Activated CD8-positive, alpha-beta T cell treated with anti-CD3 and anti-CD28 coated beads for 36 hours (primary cell): ENCODE measurements at places on chromosomes 4 and X.
A peak's percentile ranks its signal among the peaks of the same experiment; 100 is the strongest.

DNA sequence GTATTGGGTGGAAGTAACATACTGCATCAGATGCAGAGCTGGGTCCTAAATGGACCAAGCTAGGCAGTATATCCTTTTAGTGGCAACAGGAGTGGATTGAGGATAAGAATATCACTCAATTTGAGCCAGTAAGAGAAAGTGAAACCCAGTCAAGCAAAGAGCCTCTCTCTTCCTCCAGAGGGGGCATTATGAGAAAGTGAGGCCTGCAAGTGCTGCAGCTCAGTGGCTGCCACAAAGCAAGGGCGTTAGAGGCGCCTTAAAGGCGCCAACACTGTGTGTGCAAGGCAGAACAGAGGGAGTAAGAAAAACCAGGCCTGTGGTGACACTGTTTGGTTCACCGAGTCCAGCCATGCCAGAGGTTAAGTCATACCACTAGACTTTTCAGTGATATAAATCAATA is 17.5 kb downstream of the STX18 start:
- DNase-seq: peak; percentile 61

DNA sequence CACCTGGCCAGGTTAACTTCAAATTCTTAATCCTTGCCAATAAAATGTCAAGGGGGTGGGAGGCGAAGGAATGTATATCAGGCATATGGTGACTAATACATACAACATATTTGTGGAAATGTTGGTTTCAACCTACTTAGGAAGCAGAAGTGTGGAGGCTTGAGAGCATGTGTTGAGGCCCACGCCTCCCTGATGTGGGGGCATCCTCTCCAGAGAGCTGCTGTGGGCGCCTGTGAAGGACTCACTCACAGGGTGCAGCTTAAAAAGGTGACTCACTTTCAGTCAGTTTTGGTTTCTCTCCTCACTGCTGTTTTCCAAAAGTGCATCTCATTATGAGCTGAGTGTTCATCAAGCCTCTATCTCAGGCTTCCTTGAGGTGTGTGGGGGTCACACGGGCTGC is 27.5 kb downstream of the LNX1 start:
- peak; percentile 59 for DNase-seq

GRCh38 chr4:16843831-16844508 is 54.5 kb downstream of the LDB2 start:
- no peak for DNase-seq

GRCh38 chr4:128700659-128701350 is 108.7 kb upstream of the JADE1 start:
- no peak for DNase-seq

GRCh38 chr4:98746530-98746929 is 88.1 kb upstream of the TSPAN5 start:
- no peak for DNase-seq

DNA sequence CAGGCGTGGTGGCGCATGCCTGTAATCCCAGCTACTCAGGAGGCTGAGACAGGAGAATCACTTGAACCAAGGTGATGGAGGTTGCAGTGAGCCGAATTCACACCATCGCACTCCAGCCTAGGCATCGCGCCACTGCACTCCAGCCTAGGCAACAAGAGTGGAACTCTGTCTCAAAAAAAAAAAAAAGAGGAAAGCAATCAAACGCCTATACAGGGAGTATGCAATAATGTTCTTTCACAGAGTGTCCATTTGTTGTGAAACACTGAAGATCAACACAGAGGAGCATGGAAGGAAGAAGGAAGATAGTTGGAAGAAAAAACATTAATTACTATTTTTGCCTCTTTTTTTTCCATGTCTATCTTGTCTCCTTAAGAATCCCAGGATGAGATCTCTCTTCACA is 113.4 kb downstream of the FBXO8 start:
- no peak for DNase-seq

GRCh38 chr4:108959491-108959890 is 196.6 kb upstream of the ETNPPL start:
- no peak for DNase-seq
